ENCODE measurements at places on chromosomes 6 and 20. TPM values are rescaled to one million over a fixed set of nuclear protein-coding genes. Genes with fewer than 3 reads are reported as not detected.

DNA sequence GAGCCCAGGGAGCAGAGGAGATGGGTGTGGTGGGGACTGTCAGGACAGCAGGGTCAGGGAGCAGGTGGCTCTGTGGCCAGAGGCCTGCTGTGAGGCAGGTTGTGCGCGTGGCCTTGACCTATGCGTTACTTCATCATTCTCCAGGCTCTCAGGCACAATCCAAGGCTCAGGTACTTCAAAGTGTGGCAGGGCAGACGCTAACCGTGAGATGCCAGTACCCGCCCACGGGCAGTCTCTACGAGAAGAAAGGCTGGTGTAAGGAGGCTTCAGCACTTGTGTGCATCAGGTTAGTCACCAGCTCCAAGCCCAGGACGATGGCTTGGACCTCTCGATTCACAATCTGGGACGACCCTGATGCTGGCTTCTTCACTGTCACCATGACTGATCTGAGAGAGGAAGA lies 535 bp downstream of the NCR2 start:
- no peak for DNase-seq

DNA sequence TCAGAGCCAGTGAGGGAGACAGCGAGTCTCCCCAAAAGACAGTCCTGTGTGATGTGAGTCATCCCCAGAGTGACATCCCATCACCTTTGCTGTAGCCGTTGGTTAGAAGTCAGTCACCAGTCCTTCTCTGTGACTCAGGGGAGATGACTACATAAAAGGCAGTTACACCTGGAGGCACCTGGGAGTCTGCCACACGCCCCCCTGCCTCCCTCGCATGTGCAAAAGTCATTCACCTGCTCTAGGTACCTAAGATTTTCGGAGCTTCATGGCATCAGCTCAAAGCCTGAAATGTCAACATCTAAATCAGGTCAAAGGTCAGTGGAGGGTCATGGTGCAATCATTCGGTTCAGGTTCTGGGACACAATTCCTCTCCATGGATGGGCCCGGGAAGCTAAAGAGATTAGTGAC lies 50.3 kb downstream of the PRR18 start:
- no peak for DNase-seq

GRCh38 chr20:38258545-38259215 lies 1.9 kb downstream of the KIAA1755 start:
- no peak for DNase-seq

MCHR2 gene
- not detected for total RNA-seq
